HTR-8/SVneo (cell line): ENCODE measurements at places on chromosomes 6 and 20.

DNA sequence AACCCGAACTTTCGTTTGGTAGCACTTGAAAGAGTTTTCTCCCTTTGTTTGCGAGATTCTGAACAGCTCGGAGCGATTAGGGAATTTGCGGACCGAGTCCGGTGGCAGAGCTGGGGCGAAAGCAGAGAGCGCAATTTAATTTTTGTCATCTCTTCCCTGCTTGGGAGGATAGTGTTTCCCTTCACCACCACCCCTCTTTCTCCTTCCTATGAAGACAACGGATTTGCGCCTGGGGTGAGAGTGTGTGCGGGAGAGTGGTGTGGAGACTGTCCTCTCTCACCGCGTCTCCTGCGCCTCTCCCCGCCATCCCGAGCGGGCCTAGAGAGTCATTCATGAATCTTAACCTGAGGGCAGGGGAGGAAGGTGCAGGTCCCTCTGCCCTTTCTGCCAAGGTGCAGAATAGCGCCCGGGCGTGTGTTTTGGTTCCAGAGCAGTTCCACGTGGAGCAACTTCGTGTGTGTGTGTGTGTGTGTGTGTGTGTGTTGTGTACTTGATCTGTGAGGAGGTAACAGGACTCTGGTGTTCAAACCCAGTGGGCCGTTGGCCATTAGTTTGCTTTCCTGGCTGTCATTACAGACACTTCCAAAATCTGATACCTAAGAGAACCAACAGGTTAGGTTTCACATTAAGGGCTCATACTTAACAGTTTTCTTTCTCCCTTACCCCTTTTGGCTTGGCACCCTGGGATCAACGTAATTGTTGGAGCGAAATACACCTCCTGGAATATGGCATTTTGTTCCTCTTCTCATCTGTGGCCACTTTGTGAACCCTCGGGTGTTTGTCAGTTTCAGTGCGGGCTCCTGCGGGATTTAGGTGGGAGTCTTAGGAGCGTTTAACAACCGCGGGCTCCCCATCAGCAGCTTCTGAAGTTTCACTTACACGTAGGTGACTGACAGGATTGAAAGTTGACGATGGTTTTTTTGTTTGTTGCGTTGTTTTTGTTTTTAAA lies 1.8 kb downstream of the EYA4 start:
- no peak for DNase-seq

GRCh38 chr6:52603000-52603795 lies 26.3 kb upstream of the TRAM2 start:
- DNase-seq, result peak; percentile 50

DNA sequence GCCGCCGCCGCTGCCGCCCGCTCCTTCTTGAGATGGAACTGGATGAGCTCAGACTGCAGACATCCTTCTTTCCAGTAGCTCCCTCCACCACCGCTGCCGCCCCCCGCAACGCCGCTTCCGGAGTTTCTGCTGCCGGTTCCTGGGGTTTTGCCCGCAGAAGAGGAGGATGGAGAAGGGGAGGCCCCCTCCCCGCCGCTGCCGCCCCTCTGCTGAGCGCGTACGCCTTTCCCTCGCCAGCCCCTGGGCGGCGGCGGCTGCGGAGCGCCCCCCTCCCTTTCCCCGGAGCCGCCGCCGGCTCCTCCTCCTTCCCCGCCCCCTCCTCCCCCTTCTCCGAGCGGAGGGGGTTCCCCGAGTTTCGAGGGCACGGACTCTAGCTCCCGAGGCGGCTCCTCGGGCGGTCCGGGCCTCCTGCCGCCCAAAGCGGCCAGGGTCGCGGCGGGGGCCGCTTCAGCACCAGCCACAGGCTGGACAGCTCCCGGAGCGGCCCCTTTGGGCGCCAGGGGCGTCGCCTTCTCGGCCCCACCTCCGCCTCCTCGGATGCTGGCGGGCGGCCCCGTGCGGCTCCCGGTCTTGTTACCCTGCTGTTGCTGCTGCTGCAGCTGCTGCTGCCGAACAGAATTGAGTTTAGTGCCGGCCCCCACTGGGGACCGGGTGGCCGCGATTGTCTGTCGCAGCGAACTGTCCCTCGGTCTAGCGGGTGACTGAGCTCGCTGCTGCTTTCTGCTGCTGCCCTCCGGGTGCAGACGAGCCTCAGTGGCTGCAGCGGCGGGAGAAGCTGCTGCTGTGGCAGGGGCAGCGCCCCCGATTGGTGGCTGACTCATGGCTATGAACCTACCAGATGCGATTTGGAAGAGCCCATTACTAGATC lies 3.1 kb downstream of the MTCL3 start:
- peak; percentile 70 for DNase-seq

DNA sequence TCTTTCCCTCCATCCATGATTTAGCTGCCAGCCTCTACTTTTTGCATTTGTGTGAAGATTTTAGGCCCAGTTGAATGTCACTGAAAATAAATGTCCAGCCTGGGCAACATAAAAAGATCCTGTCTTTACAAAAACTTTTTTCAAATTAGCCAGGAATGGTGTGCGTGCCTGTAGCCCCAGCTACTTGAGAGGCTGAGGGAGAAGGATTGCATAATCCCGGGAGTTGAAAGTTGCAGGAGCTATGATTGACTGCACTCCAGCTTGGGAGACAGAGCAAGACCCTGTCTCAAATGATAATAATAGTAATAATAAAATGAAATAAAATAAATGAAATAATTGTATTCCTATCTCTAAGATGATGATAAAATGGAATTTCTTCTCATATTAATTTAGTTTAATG lies 5.0 kb upstream of the GFOD1 start:
- no peak for DNase-seq

GRCh38 chr6:144365271-144365670 lies 80.1 kb downstream of the UTRN start:
- DNase-seq, result no peak

GRCh38 chr20:53656293-53657202 lies 62.9 kb upstream of the ZNF217 start:
- no peak for DNase-seq

- no peak for DNase-seq
Measured at GRCh38 chr20:18991012-18991411, 177.4 kb downstream of the SCP2D1 start.

- DNase-seq, result no peak
Measured at GRCh38 chr6:75084872-75085381, 120.9 kb downstream of the COL12A1 start.

GRCh38 chr6:132768051-132768517 lies 10.4 kb upstream of the VNN2 start:
- peak; percentile 32 for DNase-seq

GRCh38 chr20:4795394-4795793 lies 73.7 kb downstream of the PRND start:
- DNase-seq, result peak; percentile 77

GRCh38 chr6:131828080-131828479 lies 20.3 kb downstream of the ENPP1 start:
- no peak for DNase-seq

GRCh38 chr6:34412016-34412415 lies 13.9 kb downstream of the RPS10 start:
- DNase-seq, result no peak

GRCh38 chr20:33554914-33555420 lies 65.1 kb downstream of the CBFA2T2 start:
- peak; percentile 79 for DNase-seq

GRCh38 chr6:85585741-85586140 lies 7.9 kb downstream of the SNX14 start:
- DNase-seq, result no peak

DNA sequence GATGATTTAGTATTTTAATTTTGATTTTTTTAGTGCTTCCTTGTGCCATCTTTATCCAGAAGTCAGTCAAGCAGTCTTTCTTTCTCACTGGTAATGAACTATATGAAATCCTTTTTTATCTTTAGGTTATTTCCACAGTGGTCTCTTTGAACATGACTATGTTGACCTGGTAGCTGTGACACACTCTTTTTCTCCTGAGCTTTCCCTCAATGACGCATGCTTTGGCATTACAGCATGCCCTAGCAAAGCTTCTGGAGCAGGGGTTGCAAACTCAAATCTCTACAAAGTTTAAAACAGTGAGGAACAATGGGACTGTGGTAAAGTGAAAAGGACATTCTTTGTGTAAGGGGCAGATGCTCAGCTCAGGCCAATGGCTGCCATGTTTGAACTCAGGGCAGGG lies 4.5 kb upstream of the PLAGL1 start:
- no peak for DNase-seq

- DNase-seq, result no peak
Measured at GRCh38 chr6:143773506-143774150, 69.5 kb upstream of the LTV1 start.

- DNase-seq, result peak; percentile 63
Measured at GRCh38 chr20:36745234-36745926, 510 bp downstream of the NDRG3 start.

DNA sequence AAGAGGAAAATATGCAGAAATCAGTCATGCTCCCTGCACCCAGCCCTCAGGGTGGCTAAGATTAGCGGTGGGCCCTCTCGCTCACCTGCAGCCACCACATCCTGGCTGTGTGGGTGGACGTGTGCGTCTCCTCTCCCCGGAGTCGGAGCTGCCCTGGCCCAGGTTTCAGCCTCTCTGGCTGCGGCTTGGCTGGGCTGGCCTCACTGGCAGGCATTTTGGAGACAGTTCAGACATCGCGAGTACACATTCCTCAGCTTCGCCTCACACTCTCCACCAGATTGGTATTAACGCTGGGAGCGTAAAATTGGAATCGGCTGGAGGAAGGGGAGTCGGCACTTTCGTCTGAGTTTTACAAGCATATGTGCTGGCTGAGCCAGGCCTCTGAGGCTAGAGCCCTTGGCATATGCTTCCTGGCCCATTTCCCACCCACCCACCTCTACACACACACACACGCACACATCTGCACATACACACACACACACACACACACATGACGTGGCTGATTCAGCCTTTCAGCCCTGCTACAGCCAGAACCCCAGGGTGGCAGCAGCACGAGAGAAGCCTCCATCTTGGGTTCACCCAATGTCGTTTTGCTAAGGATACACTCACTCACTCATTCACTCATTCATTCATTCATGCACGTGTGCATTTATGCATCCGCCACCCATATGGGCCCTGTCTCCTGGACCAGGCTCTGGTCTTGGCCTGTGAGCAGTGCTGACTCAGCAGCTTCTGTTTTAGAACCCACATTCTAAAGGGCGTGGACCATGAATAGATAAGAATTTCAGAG lies 42.9 kb downstream of the BCAS4 start:
- no peak for DNase-seq

- no peak for DNase-seq
Measured at GRCh38 chr20:11867291-11867919, 50.3 kb upstream of the BTBD3 start.

GRCh38 chr6:112663698-112664097 lies 316.6 kb downstream of the RFPL4B start:
- no peak for DNase-seq

DNA sequence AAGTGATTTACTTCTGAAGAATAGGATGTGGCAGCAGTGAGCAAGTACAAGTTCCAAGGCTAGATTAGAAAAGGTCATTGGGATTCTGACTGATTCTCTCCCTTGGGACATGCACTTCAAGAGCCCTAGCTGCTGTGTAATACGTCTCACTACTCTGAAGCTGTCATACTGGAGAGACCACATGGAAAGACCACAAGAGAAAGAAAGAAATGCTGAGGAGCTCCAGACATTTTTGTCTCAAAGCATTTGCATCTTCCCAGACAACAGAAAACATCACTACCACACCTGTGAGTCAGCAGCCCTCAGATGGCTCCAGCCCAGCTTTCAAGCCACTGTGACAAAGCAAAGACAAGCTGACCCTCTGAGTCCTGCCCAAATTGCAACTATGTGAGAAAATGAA lies 20.7 kb downstream of the TENT5A start:
- no peak for DNase-seq

DNA sequence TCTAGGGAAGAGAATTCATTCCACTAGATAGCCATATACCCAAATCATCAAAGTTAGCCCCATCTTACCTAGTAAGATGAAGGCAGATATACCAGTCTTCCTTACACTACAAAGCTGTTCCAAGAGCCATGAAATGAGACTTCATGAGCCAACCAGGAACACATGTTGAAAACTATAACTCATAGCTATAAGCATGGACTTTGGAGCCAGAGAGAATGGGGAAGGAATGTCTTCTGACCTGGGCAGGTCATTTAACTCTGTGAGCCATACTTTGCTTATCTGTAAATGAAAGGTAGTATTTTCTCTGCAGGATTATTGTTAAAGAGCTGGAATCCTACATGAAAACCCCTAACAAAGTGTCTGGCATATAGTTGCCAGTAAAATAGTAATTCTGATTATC lies 27.3 kb downstream of the ADGRF5 start:
- DNase-seq, result no peak

DNA sequence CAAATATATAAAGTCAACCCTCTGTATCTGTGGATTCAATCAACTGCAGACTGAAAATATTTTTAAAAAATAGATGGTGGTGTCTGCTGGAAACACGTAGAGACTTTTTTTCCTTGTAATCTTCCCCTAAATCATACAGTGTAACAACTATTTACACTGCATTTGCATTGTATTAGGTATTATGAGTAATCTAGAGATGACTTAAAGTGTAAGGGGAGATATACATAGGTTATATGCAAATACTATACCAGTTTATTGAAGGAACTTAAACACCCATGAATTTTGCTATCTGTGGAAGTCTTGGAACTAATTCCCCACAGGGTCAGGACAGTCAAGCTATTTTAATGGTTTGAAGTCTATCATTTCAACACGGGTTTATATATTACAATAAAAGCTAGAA lies 10.2 kb downstream of the HDAC2 start:
- no peak for DNase-seq

GRCh38 chr6:7171119-7171518 lies 63.4 kb downstream of the RREB1 start:
- no peak for DNase-seq

DNA sequence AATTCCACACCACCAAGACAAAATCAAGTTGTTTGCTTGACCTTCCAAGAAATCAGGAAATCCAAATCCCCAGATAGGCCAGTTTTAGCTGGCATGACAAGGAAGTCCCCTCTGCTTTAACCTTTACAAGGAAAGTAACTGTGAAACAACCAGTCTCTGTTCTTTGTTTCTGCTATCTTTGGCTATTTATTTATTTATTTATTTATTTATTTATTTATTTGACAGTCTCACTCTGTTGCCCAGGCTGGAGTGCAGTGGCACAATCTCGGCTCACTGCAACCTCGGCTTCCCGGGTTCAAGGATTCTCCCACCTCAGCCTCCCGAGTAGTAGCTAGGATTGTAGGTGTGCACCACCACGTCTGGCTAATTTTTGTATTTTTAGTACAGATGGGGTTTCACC lies 14.5 kb upstream of the GMNN start:
- no peak for DNase-seq

DNA sequence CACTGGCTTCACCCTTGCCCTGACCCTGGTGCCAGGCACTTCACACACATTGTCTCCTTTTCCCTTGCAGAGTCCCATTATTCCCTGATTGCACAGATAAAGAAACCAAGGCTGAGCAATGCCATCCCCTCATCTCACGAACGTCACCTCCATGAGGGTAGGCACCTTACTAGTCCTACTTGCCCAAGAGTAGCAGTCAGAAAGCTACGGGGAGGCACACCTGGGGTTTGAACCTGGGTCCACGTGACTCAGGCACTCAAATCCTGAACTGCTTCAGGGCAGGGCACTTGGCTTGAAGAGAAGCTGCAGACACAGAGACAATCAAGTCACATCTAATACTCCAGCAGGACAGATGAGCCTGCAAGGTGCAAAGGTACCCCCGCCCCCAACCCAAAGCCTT lies 1.9 kb downstream of the BCAS1 start:
- no peak for DNase-seq
